ENCODE measurements at places on chromosomes 5 and 9. TPM values are rescaled to one million over a fixed set of nuclear protein-coding genes. Genes with fewer than 3 reads are reported as not detected.

DNA sequence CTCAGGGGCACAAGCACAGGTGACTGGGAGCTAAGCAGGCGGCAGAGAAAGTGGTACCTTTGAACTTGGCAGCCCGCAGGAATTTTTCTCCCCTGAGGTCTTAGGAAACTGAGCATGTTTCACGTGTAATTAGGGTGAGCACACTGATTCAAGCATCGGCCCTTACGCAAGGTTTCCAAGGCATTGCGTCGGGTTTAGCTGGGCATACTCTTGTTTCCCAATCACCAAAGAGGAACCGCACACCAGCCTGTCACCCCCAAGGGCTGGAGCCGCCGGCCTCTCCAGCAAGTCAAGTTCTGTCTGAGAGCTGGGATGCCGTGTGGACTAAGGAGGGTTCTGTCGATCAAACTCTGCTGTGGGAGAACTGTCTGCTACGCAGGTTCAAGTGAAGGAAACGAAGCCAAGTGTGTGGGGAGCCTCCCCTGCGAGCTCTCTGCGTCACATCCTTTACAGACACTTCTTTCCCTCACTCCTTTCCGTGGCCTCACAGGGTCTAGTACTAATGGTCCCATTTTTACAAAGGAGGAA, 53.0 kb downstream of the ERGIC1 start:
- no peak for DNase-seq

The EIF4E1B gene
- total RNA-seq: not detected

DNA sequence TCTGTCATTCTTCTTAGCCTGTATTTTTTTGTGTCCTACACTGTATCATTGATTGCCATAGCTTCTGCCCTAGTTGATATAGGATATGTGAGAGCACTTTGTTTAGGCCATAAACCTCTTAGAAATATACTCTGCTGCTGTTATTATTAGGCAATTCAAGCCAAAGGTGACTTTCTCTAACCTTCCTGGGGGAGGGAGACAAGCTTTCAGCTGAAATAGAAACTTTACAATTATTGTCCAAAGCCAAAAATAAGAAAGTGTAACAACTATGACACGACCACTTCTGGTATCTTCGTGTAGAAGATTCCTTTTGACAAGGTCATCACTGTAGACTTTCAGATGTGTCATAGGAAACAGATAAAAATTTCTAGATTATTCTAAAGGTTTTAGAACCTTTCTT, 12.2 kb upstream of the CSNK1A1 start:
- DNase-seq: no peak

DNA sequence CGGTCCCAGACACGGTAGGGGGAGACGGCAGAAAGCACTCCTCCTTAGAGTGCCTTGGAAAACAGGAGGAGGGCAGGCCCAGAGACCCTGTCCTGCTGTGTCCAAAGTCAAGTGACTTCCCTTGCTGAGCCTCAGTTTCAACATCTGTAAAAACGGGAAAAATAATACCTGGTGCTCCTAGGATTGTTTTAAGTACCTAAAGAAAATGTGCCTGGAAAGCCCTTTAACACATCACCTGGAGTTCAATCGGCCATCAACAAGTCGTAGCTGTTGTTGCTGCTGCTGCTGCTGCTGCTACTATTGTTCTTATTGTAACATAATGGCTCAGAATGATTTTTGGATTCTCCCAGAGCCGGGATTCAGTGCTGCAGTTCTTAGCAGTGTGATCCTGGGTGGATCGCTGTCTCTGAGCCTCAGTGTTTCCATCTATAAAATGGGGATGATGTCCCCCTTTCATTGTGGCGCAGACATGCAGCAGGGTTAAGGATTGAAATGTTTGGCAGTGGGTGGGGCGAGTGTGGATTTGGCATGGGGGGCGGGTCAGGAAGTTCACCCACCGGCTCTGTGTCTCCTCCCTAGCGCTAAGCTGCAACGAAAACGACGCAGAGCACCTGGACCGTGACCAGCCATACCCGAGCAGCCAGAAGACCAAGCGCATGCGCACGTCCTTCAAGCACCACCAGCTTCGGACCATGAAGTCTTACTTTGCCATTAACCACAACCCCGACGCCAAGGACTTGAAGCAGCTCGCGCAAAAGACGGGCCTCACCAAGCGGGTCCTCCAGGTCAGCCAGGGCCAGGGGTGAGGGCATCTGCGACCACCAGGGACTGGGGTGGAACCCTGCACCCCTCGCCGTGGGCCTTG, 9.2 kb downstream of the LHX2 start:
- no peak for DNase-seq

The CARD9 gene
- 4.1 TPM for total RNA-seq

- DNase-seq: no peak
These were observed 443.5 kb downstream of the PDE4D start for GRCh38 chr5:59449905-59450644.

The HMGCR gene
- 362 TPM for total RNA-seq

DNA sequence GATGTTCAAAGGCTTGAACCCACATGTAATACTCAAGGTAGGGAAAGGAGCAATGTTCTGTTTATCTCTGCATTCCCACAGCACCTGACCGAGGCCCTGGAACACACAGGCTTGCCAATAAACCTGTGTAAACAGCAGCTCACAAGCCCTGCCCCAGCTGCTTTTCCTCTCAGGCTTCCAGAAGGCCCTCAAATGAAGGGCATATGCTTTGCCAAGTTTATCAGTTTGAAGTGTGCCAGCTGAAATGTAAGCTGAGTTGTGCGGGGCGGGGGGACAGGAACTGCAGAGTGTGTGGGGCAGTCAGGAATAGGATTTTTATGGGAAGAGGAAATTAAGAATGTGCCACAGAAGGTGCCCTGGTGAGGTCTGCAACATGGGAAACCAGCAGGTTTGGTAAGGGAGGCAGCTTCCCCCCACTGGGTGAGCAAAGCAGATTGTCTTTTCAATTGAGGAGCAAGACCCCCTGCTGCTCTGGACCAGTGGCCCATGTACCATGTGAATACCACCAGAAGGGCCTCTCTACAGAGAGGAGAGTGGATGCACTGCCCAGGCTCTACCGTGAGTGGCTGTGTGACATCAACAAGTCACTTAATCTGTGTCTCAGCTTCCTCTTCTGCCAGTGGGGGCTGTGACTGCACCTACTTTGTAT, 194.8 kb downstream of the SPOCK1 start:
- no peak for DNase-seq

DNA sequence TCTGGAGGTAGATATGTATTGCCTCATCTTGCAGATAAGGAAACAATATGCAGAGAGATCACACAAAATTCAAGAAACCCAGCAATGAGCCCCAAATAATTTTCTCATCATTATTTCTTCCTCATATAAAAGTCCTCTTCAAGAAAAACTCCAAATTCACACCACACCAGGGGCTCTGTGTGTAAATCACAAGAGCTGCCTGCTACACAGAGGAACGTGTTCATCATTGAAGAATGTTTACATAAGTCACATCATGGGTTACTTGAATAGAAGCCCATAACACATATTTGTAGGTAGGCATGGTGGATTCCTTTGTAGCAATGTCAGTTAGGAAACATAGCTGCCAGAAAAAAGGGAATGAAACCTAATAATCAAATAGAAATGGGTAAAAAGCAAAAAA, 308.1 kb upstream of the TLE4 start:
- no peak for DNase-seq

- no peak for DNase-seq
These were observed 119.8 kb downstream of the TENT4A start for GRCh38 chr5:6832994-6833393.

DNA sequence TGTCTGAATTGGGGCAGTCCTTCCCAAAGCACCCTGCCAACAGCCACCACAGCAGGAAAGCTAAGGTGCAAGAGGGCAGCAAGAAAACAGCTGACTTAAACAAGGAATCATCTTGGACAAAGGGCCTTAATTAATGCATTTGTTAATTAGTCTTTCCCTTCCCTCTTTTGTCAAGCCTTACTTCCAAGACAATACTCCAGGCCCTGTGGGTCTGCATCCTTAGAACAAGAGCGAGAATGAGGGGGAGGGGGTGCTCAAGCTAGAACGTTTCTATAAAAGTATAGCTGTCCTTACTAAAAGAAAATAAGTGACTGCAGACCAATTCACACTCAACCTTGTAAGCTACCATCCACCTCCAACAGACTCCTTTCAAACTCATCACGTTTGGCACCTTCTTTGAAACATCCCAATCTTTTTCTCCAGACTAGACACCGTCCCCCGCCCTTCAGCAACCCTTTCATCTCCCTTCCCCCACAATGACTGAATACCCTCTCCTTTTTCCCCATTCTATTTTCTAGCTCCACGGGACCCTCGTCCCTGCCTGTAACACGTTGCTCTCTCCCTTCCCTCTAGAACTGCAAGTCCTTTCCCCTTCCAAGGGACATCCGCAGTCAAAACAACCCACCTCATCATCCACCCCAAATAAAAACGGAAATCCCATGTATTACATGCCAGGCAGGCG, 85.7 kb upstream of the RNF38 start:
- DNase-seq: no peak

DNA sequence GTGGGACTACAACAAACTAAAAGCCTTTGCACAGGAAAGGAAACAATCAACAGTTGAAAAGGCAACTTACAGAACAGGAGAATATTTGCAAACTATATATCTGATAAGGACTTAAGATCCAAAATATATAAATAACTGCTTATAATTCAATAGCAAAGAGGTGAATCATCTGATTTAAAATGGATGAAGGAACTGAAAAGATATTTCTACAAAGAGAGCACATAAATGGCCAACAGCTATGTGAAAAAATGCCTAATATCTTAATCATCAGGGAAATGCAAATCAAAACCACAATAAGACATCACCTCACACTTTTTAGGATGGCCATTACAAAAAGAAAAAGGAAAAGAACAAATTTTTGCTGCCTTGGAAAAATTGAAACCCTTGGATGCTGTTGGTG, 100.4 kb downstream of the LURAP1L start:
- no peak for DNase-seq

GRCh38 chr5:18240971-18241370, 606.7 kb downstream of the TAF11L14 start:
- DNase-seq: no peak

GRCh38 chr9:133238851-133239532, 29.9 kb upstream of the OBP2B start:
- DNase-seq: peak; percentile 63

The IL17B gene
- total RNA-seq: 0.88 TPM

DNA sequence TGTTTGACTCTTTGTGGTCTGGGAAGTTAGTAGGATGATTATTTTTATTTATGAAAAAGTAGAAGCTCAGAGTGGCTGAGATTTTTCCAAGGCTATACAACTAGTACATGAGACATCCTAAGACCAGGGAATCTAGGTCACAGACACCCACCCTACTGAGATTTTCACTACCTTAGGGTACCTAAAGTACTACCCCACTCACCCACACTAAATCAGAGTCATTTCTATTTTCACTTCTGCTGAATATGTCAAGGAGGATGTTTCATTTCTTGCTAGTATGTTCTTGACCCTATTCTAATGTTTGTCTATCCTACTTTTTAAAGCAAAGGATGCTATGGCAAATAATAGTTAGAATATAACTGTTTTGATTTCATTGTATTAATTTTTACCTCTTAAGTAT, 206.0 kb downstream of the ATP10B start:
- DNase-seq: no peak

GRCh38 chr9:136952321-136952850, 313 bp downstream of the LCN12 start:
- peak; percentile 16 for DNase-seq

The CNTFR gene
- 170 TPM for total RNA-seq

GRCh38 chr5:155728857-155729683, 597.9 kb upstream of the SGCD start:
- DNase-seq: peak; percentile 42

GRCh38 chr5:145141534-145141933, 693.6 kb downstream of the PRELID2 start:
- no peak for DNase-seq

The ADAMTS19 gene
- total RNA-seq: 22.1 TPM

GRCh38 chr5:150641006-150641570, 628 bp downstream of the SYNPO start:
- DNase-seq: no peak

The EIF4EBP3 gene
- 7.0 TPM for total RNA-seq

DNA sequence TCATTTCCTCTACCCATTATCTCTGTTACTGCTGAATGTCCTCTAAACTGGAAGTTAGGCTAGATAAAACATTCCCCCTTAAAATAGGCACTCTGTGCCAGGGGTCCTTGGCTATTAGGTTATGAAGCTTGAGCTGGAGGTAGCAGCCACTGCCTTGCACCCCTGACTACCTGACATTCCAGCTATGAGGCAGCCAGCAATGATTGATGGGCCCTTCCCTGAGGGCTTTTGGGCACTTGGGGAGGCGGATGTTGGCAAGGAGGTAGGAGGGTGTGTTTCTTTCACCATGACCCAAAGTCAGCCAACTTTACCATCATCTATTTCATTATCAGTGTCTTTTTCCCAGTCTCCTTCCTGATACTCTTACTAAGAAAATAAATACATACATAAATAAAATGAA, 17.1 kb downstream of the TARS1 start:
- no peak for DNase-seq

The TAF11L10 gene
- 0.83 TPM for total RNA-seq
